Activated T-helper 1 cell treated with anti-CD3 and anti-CD28 coated beads, Interleukin-2, amount 50 U/mL, for 16 hours (primary cell): ENCODE measurements at places on chromosomes 7 and 10.

GRCh38 chr7:14195871-14196270, 206.4 kb upstream of the ETV1 start:
- DNase-seq, result no peak

DNA sequence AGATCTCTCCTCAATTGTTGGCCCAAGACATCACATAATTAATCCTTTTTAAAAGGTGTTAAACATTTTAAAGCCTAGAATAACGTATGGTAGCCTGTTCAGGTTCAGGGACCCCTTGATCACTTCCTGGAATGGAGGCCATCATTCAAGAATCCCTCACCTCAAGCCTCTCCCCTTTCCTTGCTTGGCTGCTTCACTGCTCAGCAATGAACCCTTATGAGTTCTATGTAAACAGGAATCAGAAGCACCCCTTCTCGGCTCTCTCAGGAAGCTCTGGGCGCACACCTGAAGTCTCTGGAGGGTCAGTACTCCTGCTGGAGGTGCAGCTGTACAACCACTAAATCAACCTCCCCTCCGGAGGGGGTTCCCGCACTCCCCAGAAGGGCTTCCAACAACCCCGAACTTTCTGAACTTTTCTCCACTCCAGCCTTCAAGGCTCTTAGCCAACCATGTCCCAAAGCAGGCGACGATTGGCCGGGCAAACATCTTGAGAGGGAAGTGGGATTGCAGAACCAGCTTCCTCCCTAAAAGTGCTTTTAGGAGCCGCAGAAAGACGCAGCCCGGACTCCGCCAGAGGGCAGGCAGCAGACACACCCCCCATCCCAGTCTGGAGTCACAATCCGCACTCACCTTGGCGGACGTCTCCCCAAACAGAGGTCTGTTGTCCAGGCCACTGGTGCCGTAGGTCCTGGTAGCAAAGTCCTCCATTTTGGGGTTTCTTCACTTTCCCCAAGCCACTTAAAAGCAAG, 562 bp downstream of the TMEM243 start:
- DNase-seq, result no peak

- DNase-seq, result peak; percentile 53
Measured at GRCh38 chr10:101018600-101019439, 12.1 kb downstream of the PDZD7 start.

DNA sequence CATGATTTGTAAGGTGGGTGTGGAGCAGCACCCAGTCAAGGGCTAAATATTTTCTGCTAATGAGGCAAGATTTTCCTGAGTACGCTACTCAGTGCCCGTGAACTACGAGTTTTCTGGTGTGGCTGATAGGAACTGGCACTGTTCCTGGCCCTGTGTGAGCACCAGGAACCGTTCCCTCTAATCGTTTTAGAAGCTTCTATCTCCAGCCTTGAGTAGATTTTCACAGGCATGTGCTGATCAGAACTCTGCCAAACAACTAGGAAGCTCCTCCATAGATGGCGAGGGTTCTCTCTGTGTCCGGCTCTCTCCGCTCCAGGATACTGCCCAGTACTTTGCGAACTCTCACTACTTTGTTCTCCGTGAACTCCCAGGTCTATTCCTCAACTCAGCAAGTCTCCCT, 17.7 kb downstream of the TRIM4 start:
- DNase-seq, result no peak

DNA sequence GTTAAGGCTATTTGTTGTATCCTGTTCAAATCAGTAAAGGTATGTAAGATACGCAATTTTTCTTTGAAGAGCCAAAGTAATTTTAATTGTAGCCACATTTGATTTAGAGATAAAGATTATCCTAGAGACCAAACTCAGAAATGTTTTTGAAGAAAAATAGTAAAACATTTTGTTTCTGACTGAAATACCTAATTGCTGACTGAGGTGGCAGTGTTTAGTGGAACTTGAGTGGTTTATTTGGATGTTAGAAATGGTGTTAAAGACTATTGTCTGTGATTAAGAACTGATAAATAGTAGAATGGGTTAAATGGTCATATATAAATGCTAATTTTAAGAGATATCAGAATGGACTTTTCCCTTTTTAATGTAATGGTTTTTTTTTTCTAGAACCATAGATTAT, 15.3 kb downstream of the EDRF1 start:
- DNase-seq, result no peak

DNA sequence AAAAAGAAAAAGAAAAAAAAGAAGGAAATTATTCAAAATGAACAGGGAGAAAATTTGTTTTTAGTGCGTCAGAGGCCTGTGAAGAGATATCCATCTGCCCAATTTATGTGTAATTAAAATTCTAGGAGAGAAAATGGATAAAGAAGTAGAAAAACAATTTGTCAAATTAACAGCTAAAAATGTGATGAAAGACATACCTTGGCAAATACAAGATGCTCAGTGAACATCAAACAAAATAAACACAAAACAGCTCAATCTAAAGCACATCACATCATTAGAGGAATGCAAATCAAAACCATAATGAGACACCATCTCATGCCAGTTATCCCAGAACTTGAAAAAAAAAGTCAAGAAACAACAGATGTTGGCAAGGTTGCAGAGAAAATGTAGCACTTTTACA, 472.8 kb downstream of the PAXIP1 start:
- no peak for DNase-seq

- no peak for DNase-seq
Measured at GRCh38 chr7:148356303-148356702, 234.3 kb upstream of the C7orf33 start.

GRCh38 chr10:103574097-103575061, 80.9 kb downstream of the NEURL1 start:
- no peak for DNase-seq

DNA sequence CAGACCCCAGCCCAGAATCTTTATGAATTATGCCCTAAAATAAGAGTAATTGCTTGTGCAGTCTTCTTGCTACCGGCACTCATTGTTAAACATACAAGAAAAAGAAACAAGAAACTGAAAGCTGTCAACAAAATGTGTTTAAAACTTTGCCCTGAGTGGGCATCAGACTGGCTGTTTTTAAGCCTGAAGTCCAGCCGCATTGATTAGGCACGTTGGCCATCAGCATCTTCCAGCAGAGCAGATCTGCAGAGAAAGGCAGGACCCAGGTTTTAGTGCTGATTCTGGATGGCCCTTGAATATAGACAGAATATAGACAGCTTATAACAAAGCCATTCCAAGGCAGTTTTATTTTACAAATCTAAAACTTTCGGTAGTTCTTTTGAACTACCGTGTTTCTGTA, 102.8 kb downstream of the POLL start:
- no peak for DNase-seq

- DNase-seq, result no peak
Measured at GRCh38 chr7:16744518-16745250, 8.9 kb upstream of the TSPAN13 start.

DNA sequence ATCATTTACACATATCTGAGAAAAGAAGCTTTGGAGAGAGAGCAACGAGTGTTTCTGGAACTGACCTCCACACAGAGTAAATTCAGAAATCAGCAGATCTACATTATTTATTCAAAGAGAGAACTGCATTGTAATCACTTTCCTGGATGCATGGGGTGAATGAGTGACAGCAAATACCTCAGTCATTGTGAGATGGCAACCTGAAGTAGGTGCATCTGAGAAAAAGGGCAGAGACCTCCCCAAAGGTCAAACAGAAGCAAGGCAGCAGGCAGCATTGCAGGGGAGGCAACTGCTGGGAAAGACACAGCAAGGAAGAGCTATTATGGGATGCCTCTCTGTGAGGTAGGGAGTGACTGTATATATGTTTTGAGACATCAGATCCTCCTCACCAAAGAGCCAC, 26.5 kb upstream of the SMIM30 start:
- DNase-seq, result no peak

- DNase-seq, result no peak
Measured at GRCh38 chr7:12567015-12567414, 3.5 kb upstream of the SCIN start.

- DNase-seq, result no peak
Measured at GRCh38 chr7:118858651-118859149, 634.2 kb downstream of the ANKRD7 start.

- no peak for DNase-seq
Measured at GRCh38 chr10:121449482-121449924, 148.7 kb downstream of the FGFR2 start.

DNA sequence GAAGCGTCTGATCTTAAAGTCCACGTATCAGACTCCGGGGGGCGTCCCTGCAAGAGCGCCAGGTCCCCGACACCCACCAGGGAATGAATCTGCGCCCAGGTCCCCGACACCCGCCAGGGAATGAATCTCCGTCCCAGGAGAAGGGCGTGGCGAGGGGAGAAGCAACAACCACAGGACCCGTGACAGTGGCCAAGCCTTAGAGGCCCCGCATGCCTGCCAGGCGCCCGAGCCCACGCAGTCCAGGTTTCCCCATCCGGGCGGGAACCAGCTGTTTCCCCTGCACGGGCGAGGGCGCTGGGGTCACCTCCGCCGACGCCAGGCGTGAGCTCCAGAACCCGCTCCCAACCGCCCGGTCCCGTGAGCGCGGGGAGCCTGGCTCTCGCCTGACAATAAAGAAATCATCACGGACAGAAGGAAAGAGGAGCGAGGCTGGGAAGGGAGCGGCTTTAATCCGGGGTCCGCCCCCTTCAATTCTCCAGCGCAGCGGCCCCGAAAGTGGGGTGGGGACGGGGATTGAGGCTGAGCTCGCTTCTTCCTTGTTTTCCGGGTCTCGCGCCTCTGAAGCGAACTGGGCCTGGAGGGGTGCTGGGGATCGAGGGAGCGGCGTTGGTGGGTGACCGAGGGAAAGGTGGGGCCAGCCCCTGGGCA, 29.0 kb upstream of the BMS1 start:
- no peak for DNase-seq

DNA sequence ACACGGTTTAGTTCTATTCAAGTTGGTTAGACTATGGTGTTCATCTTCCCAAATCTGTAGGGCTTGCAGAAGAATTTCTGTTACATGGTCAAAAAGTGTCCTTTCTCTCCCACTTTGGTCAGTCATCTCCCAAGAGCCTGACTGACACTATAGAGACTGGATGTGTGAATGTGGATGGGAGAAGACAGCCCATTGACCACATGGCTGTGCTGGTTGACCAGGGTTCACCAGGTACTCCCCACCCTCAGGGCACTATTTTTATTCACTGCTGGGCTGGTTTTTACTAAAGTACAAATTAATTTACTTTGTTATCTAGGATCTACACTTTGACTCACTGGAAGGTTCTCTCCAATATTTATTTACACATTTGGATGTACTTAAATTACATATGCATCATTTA, 2.3 kb downstream of the ZNF804B start:
- no peak for DNase-seq

GRCh38 chr7:132225216-132226030, 350.8 kb downstream of the PLXNA4 start:
- DNase-seq, result no peak

GRCh38 chr10:128612195-128612594, 486.0 kb upstream of the MKI67 start:
- DNase-seq, result no peak

DNA sequence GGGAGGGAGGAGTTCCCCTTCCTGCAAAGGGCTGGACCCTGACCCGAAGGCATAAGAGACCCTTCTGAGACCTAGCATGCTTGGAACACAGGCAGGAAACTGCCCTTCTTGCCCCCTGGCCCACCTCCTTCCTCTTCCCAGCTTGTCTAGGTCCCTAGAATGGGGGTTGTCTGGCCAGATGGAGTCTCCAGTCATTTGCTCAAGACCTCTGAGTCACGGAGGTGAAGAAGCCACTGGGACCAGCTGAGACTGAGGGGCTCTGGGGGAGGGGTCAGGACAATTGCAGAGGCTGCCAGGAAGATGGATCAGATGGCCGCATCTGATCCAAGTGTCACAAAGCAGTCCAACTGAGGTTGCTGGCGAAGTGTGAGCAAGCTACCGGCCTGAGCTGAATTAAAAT, 46.2 kb downstream of the COL13A1 start:
- no peak for DNase-seq

DNA sequence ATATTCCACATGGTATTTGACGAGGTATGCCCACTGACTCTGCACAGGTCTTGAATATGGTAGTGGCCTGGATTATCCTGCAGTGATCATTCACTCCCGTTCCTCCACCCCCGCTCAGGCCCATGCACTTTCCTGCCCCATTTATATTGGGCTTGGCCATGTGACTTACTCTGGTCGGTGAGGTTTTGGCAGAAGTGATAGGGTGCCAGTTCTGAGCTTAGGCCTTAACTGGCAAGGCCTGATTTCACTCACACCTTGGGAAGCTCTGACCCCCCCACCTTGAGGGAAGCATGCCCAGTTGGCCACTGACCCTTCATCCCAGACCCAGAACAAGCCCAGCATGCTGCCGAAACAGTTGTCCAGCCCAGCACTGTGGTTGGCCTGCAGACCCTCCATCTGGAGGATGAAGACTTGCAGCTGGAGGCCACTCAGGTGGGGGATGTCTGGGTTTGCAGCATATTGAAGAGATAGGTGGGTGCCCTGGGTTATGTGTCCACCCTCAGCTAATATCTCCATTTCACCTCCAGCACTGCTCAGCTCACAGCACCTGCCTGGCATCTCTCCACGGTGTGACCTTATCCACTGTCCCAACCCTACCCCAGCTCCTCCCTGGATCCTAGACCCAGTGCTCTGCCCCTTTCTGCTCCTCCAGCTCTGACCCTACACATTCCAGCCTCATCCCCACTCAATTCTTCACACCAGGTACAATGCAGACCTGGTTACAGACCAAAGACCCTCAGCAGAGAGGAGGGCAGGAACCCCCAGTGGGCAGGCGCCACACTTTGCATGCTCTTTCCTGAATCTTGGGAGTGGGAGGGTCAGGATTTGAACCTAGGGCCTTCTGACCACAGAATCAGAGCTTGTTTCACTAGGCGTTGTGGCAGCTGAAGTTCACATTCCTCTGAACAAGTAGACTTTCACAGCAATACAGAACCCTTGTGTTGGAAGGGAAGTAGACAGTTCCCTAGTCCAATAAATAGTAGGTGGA, 138.1 kb upstream of the CHST15 start:
- peak; percentile 15 for DNase-seq

GRCh38 chr7:15860264-15860949, 173.9 kb upstream of the MEOX2 start:
- no peak for DNase-seq

GRCh38 chr7:55108818-55109217, 90.0 kb downstream of the EGFR start:
- no peak for DNase-seq

DNA sequence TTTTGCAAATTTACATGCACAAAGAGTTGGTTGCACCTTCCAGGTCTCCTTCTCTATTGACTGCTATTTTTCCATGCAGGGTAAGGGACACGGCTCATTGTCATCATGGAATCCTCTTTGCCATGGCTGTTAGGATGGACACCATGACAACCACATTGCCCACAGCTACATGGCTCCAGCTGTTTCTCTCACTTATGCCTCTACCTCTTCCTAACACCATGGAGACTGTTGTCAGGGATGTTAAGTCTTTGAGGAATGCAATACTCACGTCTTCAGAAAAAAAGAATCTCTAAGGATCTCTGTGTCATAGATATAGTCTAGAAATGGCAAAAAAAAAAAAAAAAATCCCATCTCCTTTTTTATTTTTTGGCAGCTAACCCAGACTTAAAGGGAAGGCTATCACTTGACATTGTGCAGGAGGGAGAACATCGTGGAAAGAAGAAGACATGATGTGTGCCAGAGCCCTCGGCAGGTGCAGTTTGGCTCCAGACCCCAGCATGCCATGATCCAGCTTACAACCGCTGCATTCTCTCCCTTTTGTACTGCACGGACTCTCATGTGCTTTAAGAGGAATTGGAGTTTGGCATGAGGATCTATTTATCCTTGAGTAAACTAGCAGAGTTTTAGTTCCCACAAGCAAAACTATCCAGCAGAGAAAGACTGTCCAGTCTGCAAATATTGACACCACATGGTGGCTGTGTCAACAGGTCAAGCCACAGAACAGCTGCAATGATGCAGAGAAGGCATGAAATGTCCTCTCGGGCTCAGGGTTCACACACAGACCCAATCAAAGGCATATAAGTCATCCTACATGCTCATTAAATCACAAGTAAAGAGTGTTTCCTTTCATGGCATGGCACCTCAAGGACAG, 70.8 kb downstream of the FRMD4A start:
- no peak for DNase-seq
